ENCODE measurements at places on chromosomes 12 and 14.

- no peak for DNase-seq
Measured at GRCh38 chr14:94979891-94980290, 177.4 kb downstream of the DICER1 start.

GRCh38 chr12:132506328-132507160 is 16.6 kb downstream of the FBRSL1 start:
- DNase-seq = no peak

- DNase-seq = no peak
Measured at GRCh38 chr12:4401117-4401516, 21.6 kb upstream of the FGF23 start.

DNA sequence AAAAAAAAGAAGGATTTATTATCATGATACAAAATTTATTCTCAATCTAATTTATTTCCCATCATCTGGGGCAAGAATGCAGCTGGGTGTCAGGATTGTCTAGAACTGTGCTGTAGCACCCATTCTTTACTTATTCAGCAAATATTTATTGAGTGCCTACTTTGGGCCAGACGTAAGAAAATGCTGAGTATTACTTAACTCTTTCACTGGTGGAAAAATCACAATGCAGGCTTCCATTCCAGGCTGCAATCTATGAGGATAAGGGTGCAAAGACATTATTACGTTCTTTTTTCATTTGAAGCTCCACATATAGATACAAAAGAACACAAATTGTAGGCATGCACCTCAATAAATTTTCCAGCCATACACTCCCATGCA is 86.0 kb upstream of the CDKN3 start:
- no peak for DNase-seq

DNA sequence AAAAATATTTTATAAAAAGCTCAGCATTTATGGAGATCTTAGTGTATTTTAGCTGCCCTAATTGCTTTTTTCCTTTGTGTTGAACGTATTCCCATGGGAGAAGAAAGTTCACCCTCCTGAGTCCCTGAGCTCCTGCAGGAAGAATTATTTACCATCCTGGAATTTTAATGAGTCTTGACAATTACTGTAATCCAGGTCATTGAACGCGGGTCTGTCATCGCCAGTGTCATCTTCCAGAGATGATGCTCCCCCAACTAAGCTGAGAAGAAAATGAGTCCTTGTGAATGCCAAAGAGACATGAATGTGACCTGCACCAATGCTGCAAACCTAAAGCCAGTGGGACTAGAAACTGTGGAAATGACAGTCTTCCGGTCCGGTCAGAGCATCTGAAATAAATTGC is 129.5 kb downstream of the FBXL14 start:
- DNase-seq = no peak

DNA sequence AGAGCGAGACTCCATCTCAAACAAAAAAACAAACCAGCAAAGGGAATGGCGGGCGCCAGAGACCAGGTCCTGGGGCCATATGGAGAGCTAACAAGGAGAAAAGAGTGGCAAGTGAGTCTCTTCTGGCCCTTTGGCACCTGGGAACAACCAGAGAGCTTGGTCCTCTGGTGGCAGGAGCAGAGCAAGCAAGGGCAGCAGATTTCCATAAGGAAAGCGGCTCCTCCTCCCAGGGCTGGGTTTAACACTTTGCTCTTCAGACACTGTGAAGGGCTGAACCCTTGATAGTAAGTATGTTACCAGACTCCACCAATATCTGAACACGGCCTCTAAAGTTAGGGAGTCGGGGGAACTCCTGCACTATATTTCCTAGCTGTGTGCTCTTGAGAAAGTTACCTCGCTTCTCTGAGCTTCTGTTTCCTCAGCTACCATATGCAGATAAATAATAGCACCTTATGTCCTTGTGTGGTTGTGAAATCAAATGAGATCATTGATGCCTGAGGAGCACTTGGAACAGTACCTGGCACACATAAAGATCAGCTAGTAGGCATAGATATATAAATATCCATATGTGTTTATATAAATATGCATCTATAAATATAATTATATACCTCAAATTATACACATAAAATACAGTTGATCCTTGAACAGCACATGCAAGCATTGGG is 33.4 kb upstream of the PLEKHG6 start:
- DNase-seq = no peak

- DNase-seq = no peak
Measured at GRCh38 chr14:50812856-50813543, 18.0 kb downstream of the NIN start.

DNA sequence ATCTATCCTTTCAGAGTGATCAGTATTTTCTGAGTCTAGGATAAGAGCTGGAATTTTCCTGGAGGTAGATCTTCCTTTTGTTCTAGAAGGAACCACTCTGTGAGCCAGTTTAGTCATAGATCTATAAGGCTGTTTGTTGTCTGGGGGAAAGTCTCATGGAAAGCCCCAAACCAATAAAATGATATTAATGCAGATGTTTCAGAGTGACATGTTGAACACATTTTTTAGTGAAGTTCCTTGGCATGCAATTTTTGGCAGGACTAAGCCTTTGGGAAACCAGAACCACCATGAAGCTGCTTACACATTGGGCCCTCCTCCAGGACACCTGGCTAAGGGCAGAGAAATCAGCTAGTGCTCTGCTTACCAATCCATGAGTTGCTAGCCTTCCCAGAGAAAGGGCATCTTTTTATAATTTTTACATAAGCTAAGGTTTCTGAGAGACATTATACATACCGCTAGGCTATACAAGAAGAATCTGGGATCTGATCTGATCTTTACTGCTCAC is 101.5 kb upstream of the PCED1B start:
- no peak for DNase-seq

- no peak for DNase-seq
Measured at GRCh38 chr14:96751505-96751904, 45.7 kb upstream of the VRK1 start.

GRCh38 chr12:119115296-119115905 is 63.3 kb upstream of the HSPB8 start:
- peak; percentile 73 for DNase-seq

- DNase-seq = no peak
Measured at GRCh38 chr12:29110506-29111442, 38.3 kb upstream of the FAR2 start.

DNA sequence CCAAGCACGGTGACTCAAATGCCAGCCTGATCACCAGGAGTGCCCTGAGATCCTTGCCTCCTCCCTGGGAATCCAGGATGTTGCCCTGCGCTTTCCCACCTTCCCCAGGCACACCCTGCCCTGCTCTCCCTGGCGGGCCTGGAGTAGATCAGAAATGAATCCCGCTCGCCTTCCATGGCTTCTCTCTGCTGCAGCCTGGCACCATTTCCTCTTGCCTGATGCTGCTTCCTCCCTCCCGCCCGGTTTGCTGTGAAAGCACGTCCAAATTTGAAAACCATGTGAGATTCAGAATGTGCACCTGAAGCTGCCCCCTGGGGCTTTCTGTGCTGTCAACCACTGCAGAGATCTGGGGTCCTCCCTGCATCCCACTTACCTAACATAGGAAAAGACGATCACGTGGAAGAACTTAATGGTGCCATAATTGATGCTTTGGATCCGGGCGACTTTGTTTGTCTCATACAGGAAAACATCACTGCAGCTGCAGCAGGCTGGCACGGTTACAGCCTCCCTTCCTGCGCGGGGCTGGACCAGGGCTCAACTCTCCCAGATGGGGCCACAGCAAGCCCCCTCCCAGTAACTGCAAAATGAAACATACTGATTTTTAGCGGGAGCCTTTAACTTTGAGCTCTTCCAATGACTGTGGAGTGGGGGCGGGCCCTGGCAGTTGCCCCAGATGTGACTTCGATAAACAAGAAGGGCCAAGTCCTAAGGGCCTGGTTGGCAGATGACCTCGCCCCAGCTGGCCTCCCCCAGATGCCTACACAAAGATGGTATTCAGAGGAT is 24.9 kb upstream of the C12orf76 start:
- DNase-seq = peak; percentile 11

- no peak for DNase-seq
Measured at GRCh38 chr14:94646481-94646880, 34.3 kb downstream of the SERPINA3 start.

DNA sequence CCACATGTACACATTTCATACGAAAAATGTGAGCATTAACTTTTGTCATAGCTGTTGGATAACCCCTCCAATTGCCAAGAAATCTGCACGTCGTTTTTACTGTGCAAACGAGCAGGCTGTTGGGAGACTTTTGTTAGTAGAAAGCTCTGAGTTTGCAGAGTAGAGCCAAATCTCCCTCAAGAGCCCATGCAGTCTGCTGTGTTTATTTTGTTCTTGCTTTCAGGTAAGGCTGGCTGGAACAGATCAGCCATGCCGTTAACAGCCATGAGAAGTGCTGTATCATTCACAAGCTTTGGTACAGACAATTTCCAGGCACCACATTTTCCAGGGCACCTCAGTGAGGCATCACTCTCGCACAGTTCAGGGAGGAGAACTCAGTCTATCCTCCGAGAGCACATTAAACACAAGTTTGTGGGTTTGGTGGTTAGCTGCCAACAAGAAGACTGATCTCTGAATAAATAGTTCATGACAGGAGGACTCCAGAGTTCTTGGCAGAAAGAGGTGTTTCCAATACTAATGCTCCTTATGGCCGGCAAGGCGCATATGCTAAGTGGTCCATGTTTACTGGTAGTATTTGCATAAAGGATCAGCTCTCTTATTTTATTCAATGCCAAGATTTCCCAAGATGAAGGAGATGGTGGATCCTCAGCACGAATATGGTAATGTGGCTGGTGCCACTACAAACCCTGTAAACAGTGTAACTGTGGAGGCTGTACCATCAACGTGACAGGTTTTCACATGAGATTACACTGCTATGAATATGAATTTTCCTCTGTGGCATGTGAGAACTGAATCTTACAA is 30.3 kb upstream of the PELI2 start:
- peak; percentile 78 for DNase-seq

GRCh38 chr12:1059162-1059561 is 68.1 kb downstream of the ERC1 start:
- DNase-seq = no peak

GRCh38 chr12:128729628-128730121 is 94.1 kb downstream of the SLC15A4 start:
- DNase-seq = no peak

- no peak for DNase-seq
Measured at GRCh38 chr14:68741839-68742470, 50.9 kb downstream of the ZFP36L1 start.

DNA sequence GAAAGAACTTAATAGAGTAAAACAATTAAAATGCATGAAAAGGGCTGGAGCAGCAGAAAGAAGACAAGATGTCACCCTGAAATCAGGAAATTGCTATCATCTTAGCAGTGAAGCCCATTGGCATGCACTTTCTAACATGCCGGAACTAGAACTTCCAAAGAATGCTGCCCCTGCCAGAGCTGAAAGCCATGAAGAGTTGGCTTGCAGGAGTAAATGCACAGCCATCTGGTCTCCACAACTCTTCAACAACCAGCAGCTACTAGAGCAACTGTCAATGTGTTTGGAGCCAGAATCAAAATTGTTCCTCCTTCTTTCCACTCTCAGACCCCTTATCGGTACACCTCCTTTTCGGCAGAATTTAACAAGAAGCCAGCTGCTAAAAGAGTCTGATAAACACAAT is 414.1 kb downstream of the KCNH5 start:
- no peak for DNase-seq

DNA sequence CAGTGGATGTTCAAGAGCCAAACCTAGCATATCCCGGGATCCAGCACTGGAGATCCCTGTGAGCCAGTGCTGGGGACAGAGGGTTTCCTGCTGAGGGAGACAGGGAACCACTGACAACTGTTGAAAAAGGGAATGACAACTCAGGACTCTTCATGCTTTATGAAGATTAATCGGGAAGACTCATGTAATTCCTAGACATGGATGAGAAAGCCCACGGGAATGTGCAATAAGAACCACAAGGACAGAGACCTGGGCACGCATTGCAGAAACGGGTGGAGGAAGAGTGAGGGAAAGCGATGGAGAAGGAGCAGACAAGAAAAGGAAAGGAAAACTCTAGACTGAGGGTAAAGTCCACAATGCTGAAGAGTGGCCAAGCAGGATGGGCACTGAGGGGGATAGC is 296.0 kb downstream of the PCNX1 start:
- no peak for DNase-seq

DNA sequence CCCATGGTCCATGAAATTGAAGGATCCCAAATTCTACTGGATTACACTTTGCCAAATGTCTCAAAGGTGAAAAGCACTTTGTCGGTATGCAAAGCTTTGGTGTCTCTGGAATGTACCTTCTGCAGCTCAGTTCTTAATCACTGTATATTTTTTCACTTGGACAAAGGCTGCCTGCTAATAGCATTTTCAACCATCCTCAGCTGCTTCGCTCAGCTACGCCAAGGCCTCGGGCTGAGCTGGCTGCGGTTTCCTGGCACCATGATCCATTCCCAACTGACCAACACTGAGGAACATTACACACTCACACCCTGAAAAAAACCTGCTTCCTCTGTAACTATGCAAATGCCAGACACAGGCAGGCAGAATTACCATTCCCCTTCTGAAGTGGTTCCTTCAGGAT is 335.2 kb downstream of the DPF3 start:
- no peak for DNase-seq

- no peak for DNase-seq
Measured at GRCh38 chr14:29419736-29420135, 507.9 kb downstream of the PRKD1 start.

- DNase-seq = no peak
Measured at GRCh38 chr14:53929871-53930715, 26.5 kb downstream of the BMP4 start.

DNA sequence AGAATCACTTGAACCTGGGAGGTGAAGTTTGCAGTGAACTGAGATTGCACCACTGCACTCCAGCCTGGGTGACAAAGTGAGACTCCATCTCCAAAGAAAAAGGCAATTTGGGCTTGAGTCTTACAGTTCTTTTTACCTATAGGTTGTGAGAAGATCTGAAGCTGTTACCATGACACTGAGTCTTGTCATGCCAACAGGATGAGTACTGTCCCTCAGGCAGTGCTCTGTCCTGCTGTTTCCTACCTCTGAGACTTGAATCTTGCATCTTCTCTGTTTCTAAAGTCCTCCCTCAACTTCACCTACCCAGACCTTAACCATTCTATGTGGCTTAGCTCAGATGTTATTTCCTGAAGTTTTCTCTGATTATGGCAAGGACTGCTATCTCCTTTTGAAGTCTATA is 400.8 kb upstream of the PRICKLE1 start:
- DNase-seq = no peak

- DNase-seq = no peak
Measured at GRCh38 chr12:79162948-79163347, 298.4 kb downstream of the SYT1 start.

- no peak for DNase-seq
Measured at GRCh38 chr12:108299980-108300696, 39.0 kb downstream of the CMKLR1 start.
